ENCODE measurements at places on chromosomes 13 and 19.

GRCh38 chr19:18898081-18898606 is 2.2 kb upstream of the CERS1 start:
- no peak for DNase-seq

DNA sequence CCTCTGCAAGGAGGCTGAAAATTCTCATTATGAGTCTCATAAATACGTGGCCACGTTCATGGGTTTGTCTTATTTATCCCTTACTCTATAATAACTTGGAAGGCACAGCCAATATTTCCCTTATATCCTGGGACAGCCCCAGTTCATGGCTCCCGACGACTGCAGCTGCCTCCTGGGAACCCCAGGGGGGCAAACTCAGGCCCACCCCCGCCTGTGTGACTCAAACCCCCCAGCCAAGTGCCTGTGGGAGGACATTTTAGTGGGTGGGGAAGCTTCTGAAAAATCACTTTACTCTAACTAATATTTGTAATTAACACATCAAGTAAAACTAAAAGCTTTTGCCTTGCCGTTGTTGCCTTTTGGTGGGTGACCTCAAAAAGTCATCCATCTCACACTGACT is 14.3 kb downstream of the RASA3 start:
- no peak for DNase-seq

- peak; percentile 81 for DNase-seq
Observed at GRCh38 chr19:47391510-47392223, 27.7 kb downstream of the MEIS3 start.

DNA sequence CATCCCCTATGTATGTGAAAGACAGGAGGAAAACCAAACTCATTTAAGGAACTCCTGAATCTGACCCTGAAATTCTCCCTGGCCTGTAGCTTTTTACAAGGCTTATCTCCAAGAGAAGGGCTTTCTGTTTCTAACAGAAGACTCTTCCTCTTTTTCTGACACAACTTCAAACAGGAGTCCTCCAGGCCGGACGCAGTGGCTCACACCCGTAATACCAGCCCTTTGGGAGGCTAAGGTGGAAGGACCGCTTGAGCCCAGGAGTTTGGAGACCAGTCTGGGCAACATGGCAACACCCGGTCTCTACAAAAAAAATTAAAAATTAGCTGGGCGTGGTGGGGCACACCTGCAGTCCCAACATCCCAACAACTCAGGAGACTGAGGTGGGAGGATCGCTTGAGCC is 41.9 kb downstream of the CARS2 start:
- no peak for DNase-seq

DNA sequence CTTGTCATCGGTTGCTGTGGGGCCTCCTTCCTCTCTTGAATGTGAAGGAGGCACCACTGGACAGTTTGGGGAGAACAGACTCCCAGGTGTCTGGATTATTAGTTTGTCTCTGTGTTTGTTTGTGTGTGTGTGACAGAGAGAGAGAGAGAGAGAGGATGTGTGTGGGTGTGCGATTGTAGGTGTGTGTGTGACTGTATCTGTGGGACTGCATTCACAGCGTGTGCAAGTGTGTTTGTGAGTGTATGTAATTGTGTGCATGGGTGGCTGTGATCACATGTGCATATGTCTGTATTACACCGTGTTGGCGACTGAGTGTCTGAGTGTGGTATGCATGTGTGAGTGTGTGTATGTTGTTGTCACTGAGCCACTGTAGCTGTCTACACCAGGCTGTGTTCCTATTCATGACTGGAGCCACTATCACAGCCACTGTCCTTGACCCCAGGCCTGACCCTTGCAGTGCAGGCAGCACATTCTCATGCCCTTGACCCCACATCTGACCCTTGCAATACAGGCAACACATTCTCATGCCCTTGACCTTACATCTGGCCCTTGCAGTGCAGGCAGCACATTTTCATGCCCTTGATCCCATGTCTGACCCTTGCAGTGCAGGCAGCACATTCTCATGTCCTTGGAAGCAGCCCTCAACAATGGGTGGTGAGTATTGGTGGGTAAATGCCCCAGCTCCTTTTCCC is 25.1 kb upstream of the CYP4F8 start:
- DNase-seq, result no peak

GRCh38 chr13:111166882-111167675 is 52.0 kb downstream of the ARHGEF7 start:
- no peak for DNase-seq

GRCh38 chr13:39144941-39145533 is 106.8 kb downstream of the NHLRC3 start:
- peak; percentile 50 for DNase-seq

DNA sequence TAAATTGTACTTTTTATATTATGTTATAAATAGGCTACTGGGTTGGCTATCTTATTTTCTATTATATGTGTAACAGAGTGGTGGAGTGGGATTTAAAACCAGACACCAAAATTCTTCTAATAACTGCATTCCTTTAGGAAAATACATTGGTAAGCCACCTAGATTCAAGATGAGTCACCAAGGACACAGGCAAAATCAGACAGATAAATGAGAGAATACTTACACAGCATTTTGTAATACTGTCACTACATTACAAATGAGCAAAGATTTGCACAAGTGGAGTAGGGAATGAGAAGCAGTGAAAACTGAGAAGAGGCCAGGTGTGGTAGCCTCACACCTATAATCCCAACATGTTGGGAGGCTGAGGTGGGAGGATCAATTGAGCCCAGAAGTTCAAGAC is 6.2 kb upstream of the SPART start:
- no peak for DNase-seq

DNA sequence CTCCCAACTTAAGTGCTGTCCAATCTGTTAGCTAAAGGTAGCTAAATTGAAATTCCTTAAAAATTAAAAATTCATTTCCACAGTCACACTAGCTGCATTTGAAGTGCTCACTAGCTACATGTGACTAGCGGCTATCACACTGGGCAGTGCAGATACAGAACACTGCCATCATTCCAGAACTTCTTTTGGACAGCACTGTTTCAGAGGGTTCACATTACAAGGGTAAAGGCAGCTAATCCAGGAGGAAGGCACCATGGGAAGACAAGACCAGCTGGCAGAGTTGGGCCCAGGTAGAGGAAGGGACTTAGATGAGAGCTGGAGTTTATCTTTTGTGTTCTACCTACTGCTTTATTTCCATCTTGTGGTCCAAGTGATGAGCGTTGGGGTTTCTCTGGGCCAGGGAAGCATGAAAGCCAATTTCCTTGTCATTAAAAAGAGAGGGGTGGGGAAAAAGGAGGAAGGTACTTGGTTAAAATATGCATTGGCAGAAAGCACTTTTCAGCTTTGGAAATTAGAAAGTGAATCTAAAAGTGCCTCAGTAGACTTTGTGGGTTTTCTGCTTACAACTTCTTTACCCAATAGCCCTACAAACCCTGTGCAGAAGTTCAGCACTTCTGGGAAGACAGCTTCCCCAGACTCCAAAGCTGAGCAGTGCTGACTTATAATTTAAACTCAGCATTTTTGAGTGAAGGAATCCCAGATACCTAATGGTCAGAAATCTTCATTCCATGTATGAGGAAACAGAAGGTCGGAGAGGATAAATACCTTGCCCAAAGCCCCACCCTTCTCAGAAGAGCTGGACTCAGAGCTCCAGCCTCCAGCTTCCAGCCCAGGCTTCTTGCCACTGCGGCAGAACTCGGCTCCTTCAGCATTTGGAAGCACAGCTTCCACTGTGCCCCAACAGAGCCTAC is 49.5 kb downstream of the ATP7B start:
- DNase-seq, result no peak

DNA sequence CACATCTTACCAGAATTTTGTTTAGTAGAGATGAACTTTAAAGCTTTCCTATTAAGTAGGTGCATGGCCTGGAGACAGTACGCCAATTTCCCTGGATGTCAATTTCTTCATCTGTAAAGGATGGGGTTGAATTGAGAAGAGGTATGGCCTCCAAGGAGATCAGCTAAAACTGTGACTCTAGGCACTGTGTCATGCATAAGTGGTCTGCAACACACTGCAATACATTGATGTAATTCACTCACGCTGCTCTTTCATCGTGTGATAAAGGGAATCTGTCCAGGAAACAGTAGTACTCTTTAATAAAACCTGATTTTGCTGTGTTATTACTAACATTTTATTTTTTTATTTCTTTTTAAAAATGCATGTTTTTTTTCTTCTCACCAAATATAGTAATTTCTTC is 795.8 kb downstream of the DIAPH3 start:
- no peak for DNase-seq

GRCh38 chr19:58399903-58400302 is 4.4 kb downstream of the RNF225 start:
- DNase-seq, result no peak

GRCh38 chr19:13637664-13638063 is 126.7 kb upstream of the MRI1 start:
- no peak for DNase-seq

DNA sequence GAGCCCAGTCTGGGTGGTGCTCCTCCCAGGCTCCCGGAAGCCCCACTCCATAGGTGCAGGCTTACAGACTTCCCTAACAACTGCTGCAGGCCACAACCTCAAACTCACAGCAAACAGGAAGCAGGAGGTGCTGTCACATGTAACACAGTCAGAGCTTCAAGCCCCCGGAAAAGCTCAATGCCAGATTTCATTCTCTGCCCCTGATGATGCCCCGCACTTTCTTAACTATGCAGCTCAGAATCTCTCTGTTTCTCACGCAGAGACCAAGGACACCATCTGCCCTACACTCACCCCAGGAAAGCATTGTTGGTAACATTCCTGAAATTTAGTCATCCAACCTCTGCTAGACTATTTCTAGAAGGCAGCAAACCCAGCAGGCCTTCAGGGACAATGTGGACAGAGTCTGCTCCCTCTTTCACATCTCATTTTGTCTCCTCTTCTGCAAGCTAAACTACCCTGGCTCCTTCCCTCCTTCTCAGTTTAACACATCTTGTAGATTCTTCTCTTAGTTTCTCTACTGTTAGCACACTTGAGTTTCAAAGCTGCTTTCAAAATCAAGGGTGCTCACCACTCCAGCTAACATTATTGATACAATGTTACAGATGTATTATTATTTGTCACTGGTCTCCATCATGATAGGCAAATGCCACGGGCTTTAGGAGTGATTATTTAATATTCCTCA is 162.5 kb downstream of the KCTD12 start:
- peak; percentile 7 for DNase-seq

GRCh38 chr13:33188093-33188882 is 97.3 kb downstream of the STARD13 start:
- DNase-seq, result no peak

DNA sequence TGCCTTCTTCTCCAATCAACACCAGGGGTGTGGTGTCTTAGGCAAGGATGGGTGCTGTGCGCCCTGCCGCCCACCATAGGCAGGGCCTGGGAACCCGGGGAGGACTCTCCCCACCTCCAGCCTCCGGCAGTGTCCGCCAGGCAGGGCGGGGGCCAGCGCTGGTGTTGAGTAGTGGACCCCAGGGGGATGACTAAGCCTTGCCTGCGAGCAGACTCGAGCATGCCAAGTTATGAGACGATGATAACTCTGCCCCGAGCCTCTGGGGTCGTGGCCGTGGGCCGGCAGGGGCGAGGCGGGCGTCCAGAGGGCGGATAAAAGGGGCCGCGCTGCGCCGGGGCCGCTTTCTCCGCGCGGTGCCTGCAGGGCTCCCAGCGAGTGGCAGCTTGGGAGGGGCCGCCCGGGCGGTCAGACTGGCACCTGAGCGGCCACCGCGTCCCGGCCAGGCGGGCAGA is at the start of gene MEDAG:
MEDAG (plus strand) TSS at position 340 of the 452 bp plus-strand sequence. CDS start 245 bp downstream, outside the sequence.
- DNase-seq, result no peak

DNA sequence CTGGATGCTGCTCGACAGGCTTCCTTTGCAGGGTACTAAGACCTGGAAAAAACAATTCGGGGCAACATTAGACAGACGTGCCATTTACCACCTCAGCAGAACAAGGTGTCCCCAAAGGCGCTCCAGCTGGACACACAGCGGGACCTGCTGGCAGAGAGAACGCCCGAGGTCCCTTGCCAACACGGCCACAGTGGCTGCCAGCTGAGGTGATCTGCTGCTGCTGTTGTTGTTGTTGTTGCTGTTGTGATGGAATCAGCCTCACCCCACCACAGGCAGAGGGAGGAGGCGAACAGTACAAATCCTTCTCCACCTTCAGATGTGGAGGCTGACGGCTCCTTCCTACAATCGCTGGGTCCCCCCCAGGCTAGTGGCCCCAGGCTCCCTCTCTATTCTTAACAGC is 25.2 kb downstream of the ANKRD27 start:
- no peak for DNase-seq

DNA sequence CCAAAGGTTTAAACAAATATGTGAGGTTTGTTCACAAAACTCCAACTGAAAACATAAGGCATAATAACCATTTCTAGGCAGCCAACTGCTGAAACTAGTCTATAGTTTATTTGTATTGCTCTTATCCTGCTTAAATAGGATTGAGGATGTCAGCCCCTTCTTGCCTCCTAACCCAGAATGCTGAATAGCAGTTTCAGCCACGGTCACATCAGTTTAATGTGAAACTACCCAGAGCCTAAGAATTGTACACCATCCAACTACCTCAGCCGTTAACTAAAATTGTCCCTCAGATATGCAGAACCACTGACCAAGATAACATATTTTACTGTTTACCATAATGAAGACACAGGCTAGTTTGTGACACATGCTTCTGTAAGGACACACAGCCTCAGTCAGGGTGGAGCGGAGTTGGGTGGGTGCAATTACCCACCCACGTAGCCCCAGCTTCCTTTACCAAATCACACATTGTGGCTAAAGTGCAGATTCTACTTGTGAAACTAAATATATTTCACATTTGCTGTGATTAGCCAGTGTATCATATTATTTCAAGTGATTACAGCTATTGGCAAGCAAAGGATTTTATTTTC is 259.9 kb downstream of the EFNB2 start:
- DNase-seq, result no peak

DNA sequence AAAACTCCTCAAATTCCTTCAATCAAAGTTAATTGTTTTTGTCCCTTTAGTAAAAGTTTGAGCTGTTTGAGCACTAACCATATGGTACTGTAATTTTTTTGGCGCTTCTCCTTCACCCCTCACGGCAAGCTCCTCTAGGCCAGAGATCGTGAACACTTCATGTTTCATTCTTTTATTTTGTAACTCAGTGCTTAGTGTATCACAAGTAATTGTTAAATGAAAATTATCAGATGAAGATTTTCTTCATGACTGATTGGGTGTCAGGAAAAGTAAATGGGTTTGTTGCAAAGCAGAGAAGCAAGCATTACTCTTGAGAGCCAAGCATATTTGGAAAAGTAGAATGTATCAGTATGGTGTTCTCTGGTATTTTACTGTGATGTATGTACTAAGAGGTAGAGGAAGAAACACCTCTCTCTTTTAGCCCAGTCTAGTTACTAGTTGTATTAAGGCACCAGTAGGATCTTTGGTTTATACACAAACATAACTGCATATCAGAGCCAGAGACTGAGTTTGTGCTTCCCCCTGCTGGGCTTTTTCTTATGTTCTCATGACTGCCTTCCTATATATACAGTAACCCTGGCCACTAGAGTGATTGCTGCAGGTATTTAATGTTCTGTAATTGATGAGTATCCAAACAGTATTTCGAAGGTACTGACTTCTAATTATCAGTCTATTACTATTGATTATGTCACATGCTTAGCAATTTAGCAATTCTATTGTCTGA is 202.3 kb upstream of the KLHL1 start:
- DNase-seq, result no peak

- no peak for DNase-seq
Observed at GRCh38 chr13:46507981-46508380, 45.0 kb upstream of the LRCH1 start.

All from iPS DF 6.9 (cell line).